Hippocampal formation (tissue), 2 donors: ENCODE measurements at places on chromosomes 1 and 21.

GRCh38 chr1:234866007-234866866 is 256.3 kb upstream of the IRF2BP2 start:
- no peak for DNase-seq

GRCh38 chr1:240014051-240014450 is 77.6 kb upstream of the FMN2 start:
- DNase-seq, result no peak

DNA sequence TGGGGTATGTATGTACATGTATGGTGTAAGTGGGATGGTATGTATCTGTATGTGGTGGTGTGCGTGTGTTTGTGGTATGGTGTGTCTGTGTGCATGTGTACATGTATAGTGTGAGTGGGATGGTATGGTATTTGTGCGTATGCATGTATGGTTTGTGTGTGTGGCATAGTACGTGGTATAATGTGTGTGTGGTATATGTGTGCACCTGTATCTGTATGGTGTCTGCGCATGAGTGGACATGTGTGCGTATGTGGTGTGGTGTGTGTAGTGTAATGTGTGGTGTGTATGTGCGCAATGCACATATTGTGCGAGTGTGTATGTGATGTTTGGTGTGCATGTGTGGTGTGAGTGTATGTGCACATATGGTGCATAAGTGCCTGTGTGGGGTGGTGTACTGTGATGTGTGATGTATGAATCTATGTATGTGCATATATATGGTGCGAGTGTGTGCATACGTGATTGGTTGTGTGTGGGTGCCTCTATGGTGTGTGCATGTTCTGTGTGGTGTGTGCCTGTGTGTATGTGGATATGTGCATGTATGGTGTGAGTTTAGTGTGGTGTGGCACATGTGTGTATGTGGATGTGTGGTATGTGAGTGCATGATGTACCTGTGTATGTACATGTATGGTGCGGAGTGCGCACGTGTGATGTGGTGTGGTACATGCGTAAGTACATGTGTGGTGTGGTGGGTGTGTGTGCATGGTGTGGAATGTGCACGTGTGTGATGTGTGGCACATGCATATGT is 38.8 kb downstream of the WDR4 start:
- DNase-seq, result no peak

DNA sequence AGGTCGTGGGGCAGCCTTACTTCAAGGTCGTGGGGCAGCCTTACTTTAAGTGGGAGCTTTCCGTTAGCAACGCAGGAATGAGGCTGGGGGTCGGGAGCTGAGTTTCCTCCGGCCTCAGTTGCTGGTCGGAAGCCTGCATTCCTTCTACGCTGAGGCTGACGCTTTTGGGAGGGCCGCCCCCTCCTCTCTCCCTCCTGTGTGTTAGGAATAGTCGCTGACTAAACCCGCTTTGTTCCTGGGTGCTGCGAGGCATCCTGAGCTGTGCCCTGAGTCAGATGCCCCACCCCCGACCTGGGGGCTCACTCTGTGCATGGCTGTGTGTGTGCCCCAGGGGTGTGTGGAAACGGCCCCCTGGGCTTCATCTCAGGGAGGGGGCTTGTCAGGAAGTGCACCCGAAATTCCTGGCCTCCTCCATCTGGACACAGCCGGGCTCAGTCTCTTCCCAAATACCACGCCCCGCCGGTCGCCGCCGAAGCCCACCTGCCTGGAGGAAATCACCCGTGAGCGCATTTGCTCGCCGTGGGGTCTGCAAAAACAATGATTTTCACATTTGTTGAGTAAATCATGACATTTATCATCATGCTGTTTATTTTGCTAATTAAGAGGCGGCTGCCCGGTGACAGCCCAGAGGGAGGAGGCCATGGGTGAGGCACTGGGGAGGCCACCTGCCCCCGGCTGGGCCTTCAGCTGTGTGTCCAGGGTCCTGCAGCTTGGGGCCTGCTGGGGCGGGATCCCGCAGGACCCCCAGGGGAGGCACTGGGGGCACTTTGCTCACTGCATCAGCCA is 121.4 kb downstream of the PRDM16 start:
- DNase-seq, result no peak

- no peak for DNase-seq
Observed at GRCh38 chr1:82492159-82492558, 691.4 kb downstream of the ADGRL2 start.

DNA sequence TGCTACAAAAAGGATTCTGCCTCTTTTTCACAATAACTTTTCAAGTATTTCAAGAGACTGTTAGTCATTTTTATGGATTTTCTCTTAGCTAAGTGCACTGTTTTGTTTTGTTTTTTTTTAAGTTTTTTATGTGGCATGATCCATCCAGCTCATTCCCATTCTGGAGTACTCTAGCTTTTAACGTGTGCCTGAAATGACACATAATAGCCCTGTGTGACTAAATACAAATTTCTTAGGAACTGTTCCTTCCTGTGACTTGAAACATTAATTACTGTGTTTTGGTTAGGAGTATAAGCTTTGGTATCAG is 143.9 kb downstream of the HS2ST1 start:
- no peak for DNase-seq

DNA sequence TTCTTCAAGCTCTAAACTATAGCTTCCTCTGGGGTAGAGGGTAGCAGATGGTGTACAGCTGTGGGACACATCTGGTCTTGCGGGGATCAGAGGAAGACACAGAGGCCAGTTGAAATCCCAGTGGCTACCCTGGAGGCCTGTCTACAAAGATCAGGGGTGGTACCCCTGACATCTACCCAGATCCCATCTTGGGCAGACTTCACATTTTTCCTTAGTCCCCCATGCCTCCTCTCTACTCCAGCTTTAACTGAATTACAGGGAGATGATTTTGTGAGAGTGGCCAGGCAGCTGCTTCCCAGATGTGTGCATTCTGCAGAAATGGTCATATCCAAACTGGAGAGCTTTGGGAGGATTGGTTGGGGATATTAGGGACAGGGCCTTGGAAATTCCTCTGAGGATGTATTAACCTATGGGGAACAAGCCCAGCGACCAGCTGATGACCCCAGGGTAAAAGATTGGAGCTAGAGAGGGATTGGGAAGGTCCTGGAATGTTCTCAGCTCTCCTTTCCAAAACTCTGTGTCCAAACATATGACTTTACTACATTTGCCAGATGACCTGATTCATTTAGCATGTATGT is 9.6 kb upstream of the CD34 start:
- no peak for DNase-seq

- no peak for DNase-seq
Observed at GRCh38 chr1:48616710-48617109, 144.7 kb upstream of the SPATA6 start.

GRCh38 chr1:230148126-230148652 is 81.2 kb downstream of the GALNT2 start:
- DNase-seq, result no peak

DNA sequence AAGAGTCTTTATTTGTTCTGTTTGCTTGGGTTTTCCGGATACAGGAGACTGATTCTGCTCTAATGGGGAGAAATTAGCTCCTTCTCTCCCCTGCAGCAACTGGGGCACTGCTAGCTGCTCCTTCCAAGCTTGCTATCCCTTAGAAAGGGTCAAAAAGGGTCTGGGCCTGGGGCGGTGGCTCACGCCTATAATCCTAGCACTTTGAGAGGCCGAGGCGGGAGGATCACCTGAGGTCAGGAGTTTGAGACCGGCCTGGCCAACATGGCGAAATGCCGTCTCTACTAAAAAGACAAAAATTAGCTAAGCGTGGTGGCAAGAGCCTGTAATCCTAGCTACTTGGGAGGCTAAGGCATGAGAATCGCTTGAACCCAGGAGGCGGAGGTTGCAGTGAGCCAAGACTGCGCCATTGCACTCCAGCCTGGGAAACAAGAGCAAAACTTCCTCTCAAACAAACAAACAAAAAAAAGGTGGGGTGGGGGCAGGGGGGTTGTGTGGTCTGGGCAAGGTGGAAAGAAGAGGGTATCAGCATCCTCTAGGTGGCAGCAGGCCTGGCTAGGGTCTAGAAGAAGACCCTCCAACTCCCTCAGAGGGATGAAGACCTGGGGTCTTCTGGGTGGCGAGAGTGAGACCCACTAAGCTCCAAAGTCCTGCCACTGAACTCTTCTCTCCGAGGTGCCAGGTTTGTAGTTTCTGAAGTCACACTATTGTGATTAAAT is 15.4 kb upstream of the TBX15 start:
- no peak for DNase-seq

- no peak for DNase-seq
Observed at GRCh38 chr1:9909234-9910046, 629 bp downstream of the CTNNBIP1 start.

GRCh38 chr1:223492044-223492443 is 98.8 kb downstream of the CCDC185 start:
- no peak for DNase-seq

GRCh38 chr1:30981172-30981571 is 72.6 kb upstream of the SDC3 start:
- DNase-seq, result no peak

DNA sequence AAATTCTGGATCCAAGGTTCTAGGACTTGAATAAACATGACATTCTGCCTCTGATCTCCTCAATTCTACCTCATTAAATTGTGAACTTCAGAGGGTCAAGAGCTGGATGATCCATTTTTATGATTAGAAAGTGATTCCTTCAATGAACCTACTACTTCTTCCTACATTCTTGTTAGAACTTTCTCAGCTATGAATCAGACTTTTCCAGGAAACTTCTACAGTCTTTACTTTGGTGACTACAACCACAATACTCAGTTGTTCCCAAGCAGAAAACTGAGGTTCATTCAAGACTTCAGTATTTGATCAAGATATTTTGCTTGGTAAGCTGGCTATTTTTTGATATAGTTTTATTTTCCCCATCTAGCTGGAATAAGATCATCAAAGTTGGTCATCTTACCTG is 51.4 kb downstream of the CDC7 start:
- DNase-seq, result no peak

GRCh38 chr21:45866551-45866950 is 115.0 kb upstream of the COL6A1 start:
- no peak for DNase-seq

DNA sequence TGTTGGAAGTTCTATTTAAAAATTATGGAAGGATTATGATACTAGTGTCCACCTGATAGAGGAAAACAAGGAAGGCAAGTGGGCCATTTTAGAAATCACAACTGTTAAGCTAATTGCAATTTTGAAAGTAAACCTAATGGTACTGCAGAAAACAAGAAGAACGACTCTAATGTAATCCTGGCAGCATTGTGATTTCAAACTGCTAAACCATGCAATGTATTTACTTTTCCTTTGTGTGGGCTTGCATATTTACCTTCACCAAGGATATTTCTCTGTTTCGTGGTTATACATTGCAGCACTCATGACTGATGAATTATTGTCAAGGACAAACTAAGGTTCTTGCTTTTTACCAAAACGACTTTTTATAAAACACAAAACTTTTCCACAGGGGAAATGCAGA is 88.1 kb downstream of the TM2D1 start:
- DNase-seq, result no peak

- DNase-seq, result no peak
Observed at GRCh38 chr1:204967451-204967850, 75.6 kb upstream of the CNTN2 start.

- DNase-seq, result no peak
Observed at GRCh38 chr1:53291574-53291973, 36.3 kb downstream of the LRP8 start.

DNA sequence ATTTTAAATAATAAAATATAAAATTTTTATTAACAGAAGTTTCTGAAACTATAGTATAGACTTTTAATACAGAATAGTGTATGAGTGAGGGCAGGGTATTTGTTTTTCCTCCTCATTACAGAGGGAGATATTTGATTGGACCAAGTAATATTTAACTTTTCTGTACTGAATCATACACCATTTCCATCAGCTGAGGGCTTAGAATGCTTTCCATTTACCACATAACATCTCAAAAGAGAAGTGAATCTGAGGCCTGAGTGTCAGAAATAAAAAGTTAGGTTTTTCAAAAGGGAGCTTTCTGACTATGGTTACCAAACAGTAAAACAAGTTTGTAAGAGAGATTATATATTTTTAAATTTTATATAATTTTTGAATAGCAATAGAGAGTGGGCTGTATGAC is 29.5 kb downstream of the TLCD4 start:
- DNase-seq, result no peak

DNA sequence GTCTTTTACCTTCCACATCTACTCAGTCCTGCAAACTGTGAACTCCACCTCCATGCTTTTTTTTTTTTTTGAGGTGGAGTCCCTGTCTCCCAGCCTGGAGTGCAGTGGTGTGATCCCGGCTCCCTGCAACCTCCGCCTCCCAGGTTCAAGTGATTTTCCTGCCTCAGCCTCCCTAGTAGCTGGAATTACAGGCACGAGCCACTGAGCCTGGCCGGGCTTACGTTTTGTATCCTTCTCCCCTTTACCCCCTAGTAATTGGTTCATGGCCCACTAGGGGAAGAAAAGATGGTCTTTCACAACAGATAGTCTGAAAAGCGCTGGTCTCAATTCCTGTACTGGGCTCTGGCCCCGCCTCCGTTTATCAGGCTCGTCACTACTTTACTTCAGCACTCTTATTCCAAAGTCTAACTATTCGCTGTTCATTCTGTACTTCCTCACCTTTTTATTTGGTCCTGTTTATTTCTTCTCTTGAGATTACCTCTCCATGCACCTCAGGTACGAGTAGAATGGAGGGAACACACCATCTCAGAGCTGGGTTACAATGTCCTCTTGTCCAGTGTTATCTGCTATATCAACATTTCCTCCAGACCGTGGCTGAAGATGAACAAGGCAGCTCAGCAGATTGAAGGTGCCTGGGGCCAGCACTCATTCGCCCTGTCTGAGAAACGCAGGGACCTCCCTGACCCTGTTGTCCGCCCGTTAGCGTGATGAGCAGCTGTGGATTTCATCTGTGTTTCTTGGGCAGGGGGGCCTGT is 16.2 kb downstream of the CNST start:
- no peak for DNase-seq

GRCh38 chr1:155942578-155943141 is 1.2 kb downstream of the RXFP4 start:
- no peak for DNase-seq

- no peak for DNase-seq
Observed at GRCh38 chr1:25049190-25049589, 119.1 kb upstream of the RUNX3 start.

GRCh38 chr1:201745023-201745422 is 83.9 kb upstream of the IPO9 start:
- DNase-seq, result no peak
